ENCODE measurements at places on chromosomes 6 and 20. TPM values are rescaled to one million over a fixed set of nuclear protein-coding genes. Genes with fewer than 3 reads are reported as not detected.

DNA sequence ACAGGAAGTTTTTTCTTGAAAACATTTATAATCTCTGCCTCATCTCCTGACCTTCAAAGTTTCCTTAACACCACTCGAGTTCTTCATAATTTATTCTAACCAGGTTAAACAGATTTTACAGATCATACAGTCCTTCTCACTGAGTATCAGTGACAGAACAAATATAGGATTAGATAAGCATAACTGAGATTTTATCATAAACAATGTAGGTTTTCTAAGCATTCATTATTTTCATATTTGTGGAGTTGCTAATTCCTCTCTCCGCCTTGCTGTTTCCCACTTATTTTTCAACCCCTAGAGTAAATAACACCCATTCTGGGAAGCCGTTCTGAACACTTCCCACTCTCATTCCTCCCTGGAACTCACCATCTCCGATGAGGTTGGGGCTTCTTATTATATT is 229.9 kb downstream of the HACE1 start:
- no peaks in the 10 kb centered on the region for H3K36me3 ChIP-seq
- H3K27me3 ChIP-seq, result no peaks in the 10 kb centered on the region
- H3K4me1 ChIP-seq, result peaks cover 43% of the 10 kb centered on the region

GRCh38 chr6:42302411-42302810 is 84.8 kb upstream of the MRPS10 start:
- H3K4me1 ChIP-seq, result peaks cover 16% of the 10 kb centered on the region
- H3K27ac ChIP-seq, result no peak overlapping the region
- H3K36me3 ChIP-seq, result peaks cover 24% of the 10 kb centered on the region
- DNase-seq, result no peak

DNA sequence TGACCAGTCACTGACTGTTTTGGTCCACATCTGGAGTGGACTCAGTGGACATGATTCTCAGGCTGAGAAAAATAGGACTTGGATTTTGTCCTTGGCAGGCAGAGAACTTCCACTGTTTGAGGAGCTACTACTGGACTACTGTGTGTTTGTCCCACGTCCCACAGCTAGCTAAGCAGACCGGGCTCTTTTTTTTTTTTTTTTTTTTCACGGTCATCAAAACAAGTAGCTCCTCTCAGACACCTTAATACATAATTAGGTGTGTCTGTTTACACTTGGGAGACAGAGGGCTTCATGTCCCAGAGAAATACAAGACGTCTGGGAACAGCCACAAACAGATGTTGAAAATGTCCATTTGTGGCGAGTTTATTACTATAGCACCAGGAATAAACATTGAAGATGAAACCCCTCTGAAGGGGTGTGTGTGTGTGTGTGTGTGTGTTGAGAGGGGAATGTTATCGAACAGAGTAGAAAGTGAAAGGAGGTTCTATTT is 155.0 kb upstream of the SUPT3H start:
- H3K4me1 ChIP-seq, result peaks cover 8% of the 10 kb centered on the region
- DNase-seq, result no peak
- no peak overlapping the region for H3K4me3 ChIP-seq

Gene C6orf118
- total RNA-seq, result not detected
